ENCODE measurements at places on chromosomes 12 and 14.

- no peak for DNase-seq
These were observed 79.1 kb upstream of the HECTD1 start for GRCh38 chr14:31286456-31287293.

DNA sequence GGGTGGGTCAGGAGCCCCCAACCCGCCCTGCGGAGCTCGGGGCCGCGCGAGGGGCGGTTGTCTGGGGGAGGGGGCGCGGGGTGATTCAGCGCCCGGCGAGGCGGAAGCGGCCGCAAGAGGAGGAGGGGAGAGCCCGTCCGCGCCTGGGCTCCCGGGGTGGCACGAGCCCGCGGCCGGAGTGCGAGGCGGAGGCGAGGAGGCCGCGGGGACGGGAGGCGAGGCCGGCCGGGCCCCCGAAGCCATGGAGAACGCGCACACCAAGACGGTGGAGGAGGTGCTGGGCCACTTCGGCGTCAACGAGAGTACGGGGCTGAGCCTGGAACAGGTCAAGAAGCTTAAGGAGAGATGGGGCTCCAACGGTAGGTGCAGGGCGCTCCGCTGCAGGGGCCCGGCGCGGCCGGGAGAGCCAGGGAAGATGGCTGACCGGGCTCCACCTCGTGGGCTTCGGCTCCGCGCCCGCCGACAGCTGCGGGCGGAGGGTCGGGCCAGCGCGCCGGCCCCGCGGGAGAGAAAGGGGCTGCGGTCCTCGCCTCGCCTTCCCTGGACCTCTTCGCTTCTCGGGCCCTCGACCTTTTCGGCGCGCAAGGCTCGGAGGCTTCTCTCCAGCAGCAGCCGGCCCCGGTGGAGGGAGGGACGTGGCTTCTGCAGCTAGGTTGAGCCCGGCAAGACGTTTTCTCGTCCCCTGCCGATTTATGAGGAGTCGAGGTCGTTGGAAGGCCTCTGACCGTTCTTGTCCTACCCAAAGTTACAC lies 677 bp downstream of the ATP2A2 start:
- no peak for DNase-seq

GRCh38 chr14:98594156-98594555 lies 677.8 kb downstream of the BCL11B start:
- no peak for DNase-seq

- no peak for DNase-seq
These were observed 63.5 kb downstream of the PRMT8 start for GRCh38 chr12:3554371-3555115.

- peak; percentile 76 for DNase-seq
These were observed 116.5 kb downstream of the RFLNA start for GRCh38 chr12:124411281-124411878.

- no peak for DNase-seq
These were observed 39.9 kb downstream of the MYO1H start for GRCh38 chr12:109387425-109388166.

DNA sequence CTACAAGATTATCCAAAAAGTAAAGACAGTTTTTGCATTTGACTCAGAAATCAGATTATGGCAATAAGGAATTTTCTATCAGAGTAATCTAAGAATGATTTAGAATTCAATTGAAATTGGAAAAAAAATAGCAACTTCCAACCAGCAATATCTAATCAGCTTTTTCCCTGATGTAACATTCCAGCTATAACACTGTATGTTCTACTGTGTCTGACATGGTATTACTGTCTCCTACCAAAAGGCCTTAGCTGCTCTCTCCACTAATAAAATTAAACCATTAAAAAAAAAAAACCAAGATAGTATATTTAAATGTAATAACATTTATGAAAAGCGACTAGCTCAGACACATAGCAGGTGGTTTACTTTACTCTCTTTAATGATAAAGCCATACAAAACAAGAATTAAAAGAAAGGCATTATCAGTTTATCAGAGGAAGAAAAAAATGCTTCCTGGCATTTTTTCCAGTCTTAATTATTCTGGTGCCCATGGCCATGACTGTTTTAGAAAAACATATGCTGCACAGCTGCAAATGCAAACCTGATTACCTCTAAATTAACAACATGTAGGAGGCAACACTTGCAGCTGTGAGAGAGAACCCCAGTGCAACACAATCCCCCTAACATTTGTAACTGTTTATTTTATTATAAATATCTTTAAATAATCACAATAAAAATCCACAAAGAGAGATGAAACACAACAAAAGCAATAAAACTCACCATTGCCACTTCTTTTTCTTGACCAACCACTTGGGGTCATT lies 28.8 kb downstream of the PHLDA1 start:
- no peak for DNase-seq

DNA sequence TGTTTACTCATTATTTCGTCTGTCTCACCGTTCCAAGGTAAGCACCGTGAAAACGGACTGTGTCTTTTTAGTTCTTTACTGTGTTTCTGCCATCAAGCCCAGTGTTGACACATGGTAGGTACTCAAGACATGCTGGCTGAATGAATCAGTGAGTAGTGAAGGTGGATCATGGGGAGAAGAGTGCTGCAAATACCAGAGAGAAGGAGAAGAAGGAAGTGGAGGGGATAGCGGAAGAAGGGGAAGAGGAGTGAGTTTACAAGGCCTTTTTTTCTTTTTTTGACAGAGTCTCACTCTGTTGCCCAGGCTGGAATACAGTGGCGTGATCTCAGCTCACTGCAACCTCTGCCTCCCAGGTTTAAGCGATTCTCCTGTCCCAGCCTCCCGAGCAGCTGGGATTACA lies 54.6 kb downstream of the ETV6 start:
- DNase-seq: no peak

GRCh38 chr14:39641224-39641623 lies 209.0 kb upstream of the FBXO33 start:
- no peak for DNase-seq

DNA sequence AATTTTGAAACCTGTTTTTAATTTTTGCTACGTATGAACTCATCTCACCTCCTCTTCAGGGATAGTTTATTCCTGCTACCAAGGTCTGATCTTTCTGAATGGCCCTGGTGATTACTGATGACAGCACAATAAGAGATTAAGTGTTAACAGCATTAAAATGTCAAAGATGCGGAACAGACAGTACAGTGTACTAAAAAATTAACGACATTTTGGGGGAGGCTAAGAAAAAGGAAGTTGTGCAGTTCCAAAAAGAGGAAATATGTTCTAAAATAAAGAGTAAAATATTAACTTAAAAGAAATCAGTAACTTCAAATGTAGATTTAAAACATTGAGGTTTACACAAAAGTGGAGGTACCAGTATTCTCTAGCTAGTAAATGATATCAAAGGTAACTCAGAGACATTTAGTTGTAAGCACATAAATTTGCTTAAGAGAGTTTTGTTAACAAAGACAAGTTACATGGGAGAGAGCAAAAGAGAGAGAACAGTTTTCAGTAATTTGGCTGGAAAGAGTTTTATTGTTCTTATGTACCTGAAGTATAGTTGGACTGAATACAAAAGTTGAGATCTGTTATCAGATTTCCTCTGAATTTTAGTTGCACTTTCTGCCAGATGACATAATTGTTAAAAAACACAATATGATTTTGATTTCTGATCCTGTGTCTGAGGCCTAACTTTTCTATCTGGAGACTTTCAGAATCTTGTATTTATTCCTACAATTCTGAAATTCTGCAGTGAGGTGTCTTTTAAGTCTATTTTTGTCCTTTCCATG lies 4.2 kb upstream of the CLECL1 start:
- no peak for DNase-seq

DNA sequence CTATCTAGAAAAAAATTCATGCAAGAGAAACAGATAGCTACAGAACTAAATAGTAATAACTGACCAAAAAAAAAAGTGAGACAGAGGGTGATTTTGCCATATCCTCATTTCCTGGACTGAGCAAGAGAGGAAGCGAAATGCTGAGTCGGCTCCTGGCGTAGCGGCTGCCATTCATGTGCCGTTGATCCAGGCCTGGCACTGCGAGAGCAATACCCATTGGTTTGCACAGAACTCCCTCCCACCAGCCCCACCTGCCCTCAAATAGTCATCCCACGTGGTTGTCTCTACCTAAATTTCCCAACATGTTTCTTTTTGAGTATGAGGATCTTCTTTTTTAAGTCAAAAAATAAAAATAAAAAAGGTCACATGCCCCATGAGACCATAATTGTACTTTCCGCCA lies 9.4 kb upstream of the WNT5B start:
- no peak for DNase-seq

- DNase-seq: no peak
These were observed 20.5 kb downstream of the OR10G2 start for GRCh38 chr14:21614240-21614639.

DNA sequence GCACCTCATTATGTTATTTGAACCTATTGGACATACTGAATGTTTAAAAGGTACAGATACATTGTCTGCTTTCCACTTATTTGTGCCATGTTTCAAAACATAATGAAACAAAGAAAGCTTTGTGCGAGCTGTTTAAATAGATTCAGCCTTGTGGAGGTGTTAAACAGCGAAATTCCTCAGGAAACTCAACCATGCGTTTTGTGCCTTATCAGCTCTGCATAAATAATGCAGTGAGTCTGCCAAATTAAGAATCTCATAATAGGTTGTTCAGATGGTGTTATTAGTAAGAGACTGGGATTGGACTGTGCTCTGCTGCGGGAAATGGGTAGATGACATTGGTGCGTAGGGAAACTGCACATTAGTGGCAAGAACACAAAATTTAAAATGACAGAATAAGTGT lies 163.7 kb upstream of the CLEC14A start:
- no peak for DNase-seq

DNA sequence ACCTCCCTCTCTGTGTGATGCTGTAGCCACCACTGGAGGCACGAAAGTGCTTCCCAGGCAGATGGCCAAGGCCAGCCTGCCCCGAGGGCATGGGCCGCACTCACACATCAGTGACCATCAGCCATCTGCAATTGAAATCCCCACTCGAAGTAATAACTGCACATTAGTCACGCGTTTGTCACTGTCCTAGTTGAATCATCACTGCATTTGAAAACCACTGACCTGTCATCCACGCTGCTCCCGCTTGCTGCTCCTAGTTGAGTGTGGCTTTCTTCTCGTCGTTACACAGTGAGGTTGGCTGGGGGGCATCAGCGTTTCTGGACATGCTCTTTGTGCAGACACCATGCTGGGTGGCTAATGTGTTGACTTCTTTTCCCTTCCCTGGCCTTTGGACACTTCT lies 176.1 kb downstream of the ADGRD1 start:
- DNase-seq: no peak

- no peak for DNase-seq
These were observed 14.3 kb downstream of the PPP1R12A start for GRCh38 chr12:79920421-79921238.

GRCh38 chr12:79451978-79452377 lies 238.8 kb downstream of the PAWR start:
- DNase-seq: peak; percentile 88

- no peak for DNase-seq
These were observed 23.6 kb downstream of the ZNF664 start for GRCh38 chr12:123996581-123996980.

- DNase-seq: no peak
These were observed 296.4 kb downstream of the ADAMTS20 start for GRCh38 chr12:43255522-43256111.

DNA sequence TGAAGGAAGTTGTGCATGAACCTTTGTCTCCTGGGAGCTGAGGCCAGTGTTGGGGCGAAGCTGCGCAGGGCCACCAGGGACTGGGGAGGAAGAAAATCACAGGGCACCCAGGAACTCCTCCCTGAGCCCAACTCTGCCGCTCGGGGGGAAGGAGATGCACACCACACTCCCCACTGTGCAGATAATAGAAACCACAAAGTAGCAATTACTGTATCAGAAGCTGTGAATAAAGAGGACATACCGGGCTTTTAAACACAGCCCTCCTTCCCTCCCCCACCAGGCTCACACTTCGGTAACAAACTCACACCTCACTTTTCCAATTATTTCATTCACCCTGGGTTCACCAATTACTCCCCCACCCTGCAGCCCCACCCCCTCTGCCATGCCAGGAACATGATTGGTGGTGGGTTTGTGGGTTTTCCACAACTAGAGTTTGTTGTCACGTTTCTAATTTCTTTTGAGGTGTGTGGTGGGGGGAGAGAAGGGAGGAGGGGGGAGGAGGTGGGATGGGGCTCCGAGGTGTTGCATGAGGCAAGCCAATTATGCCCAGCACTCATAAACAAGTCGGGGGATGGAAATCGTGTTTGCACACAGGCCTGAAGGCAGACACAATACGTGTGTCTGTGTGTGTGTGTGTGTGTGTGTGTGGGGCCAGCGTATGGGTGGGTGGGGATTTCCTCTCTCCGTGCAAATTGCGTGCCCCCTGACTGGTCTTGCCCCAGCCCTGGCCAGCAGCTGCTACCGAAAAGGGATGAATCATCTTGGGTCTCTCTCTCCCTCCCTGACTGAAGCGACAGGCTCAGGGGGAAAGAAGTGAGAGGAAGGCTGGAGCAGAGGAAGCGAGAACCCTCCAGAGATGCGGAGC lies 103.3 kb downstream of the RBM19 start:
- peak; percentile 63 for DNase-seq

- DNase-seq: no peak
These were observed 19.3 kb downstream of the JAG2 start for GRCh38 chr14:105149146-105149781.

DNA sequence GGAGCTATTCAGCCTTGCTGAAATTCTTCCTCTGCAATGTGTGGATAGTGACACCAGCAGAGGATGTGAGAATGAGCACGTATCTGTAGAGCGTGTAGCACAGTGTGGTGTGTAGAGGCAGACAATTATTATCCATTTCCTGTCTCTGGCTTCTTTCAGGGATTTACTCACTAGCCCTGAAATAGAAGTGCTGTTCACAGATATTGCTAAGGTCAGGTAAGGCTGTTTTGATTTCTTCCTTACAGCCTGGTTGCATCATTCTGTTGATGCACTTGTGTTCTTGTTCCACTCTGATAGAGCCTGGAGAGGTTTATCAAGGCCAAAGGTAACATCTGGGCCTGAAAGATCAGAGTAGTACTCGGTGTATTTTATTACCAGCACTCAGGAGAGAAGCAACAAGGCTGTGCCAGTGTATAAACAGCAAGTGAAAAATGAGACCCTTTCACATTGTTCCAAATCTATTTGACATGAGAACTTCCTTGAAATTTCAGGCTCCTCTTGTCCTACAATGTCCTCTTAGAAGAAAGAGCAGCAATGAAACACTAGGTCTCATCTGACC lies 16.7 kb downstream of the ARG2 start:
- no peak for DNase-seq

- no peak for DNase-seq
These were observed 4.9 kb downstream of the RFLNA start for GRCh38 chr12:124299628-124300388.

- peak; percentile 28 for DNase-seq
These were observed 206.2 kb upstream of the RGS6 start for GRCh38 chr14:71725922-71726579.

- DNase-seq: no peak
These were observed 51.0 kb downstream of the UNC79 start for GRCh38 chr14:93481758-93482157.

DNA sequence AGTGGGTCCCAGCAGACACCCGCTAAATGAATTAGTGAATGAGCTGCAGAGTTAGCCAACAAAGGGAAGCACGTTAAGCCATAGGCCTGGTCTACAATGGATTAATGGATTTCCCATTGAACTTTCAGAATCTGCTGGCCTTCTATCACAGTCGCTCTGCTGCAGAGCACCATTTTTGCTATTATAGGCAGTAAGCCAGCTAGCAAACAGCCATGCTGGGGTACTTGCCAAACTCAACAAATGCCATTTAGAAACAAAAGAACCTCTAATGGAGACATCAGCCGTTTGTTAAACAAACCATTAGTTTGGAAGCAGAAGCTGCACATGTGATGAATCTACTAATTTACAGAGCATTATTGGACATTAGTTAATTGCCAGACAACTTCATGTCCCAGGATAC lies 181.1 kb upstream of the STXBP6 start:
- DNase-seq: no peak

- DNase-seq: no peak
These were observed 42.2 kb downstream of the JAG2 start for GRCh38 chr14:105126126-105126980.

GRCh38 chr12:62717643-62718042 lies 217.3 kb downstream of the PPM1H start:
- DNase-seq: no peak
